ENCODE measurements at places on chromosomes 4 and X.

GRCh38 chr4:74504212-74504611, 59.3 kb downstream of the AREG start:
- DNase-seq = no peak

DNA sequence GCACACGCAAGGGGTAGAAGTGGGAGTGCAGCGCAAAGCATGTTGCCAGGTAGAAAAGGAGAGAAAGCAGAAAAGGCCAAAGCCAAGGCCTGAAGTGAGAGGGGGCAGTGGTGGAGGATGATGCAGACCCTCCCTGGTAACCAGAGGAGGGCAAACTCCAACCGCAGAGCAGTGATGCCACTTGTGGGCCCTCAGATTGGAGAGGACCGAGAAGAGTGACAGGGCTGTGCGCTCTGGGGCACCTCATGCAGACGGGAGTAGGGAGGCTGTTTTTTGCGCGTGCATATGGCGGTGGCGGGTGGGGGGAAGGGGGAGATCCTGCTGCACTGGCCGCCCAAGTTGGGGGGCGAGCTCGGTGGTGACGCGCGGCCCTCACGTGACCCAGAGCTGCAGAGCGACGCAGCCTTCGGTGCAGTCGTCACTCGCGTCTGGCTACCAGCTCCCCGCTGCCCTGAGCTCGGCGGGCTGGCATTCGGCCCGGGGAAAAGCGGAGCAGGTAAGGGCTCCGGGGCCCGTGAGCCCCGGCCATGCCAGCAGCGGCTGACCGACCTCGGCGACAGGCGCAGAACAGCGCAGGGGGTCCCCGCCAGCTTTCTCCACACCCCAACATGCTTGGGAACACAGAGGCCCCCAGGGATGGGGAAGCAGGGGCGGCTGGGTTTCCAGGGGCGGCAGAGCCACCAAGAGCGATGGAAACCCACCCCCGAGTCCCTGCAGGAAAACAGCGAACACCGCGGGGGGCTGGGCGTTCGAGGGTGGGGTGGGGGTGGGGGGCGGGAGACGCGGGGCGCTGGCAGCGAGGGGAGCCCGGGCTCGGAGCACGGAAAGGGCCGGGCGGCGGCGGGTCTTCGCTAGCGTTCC, at the start of gene BEX3:
BEX3 (plus strand) TSS at position 421 of the 861 bp plus-strand sequence. CDS start 984 bp downstream, outside the sequence.
- DNase-seq = peak; percentile 12

- DNase-seq = no peak
These were observed 39.7 kb upstream of the SHOX start for GRCh38 chrX:590693-591404.

DNA sequence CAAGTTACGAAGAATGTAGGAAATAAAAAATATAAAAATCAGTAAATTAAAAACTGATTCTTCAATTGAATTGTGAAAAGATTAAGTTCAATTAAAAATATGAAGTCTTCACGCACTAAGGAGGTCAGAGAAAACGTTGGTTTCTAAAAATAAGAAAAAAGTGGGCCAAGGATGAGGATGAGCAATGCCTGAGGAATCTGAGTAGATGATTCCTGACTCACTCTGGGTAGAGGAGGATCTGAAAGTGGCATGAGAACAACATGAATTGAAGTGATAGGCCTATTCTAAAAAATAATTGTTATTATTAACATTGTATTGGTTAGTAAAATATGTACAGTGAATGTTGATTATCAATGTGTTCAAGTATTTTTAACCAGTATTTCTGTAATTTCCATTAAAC, 444.2 kb downstream of the GRIA2 start:
- DNase-seq = no peak

DNA sequence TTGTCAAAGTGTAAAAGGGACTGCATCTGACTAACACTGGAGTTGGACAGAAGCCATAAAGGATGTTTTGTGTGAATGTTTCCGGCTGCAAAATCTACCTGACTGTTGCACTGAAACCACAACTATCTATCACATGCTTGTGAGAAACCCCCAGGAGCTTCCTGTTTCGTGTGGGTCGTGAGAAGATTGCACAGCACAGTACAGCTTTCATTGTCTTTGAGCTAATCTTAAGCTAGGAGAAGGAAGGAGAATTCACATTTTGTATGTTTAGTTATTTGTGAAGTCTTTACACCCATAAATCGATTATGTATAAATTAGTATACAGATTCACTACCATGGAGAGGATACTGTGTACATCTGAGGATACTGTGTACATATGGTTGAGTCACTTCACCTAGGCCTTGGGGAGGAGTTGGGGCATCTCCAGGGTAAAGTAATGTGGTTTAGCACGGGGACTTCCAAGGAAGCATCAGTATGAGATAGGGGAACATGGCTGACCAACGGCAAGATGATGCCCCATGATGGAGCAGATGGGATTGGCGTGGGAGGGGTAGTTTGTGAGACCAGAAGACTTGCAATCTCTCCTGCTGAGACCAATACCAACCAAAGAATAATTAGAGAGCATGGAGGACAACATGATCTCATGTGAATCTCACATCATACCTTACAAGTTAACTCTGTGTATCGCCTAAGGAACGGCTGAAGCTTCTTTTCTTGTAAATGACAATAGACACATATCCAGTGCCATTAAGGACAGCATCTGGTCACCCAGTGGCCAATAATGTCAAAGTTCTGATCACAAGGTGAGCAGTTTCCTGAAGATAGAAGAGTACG, 43.1 kb upstream of the FAM9C start:
- DNase-seq = peak; percentile 89

- DNase-seq = peak; percentile 66
These were observed 10.2 kb downstream of the HNRNPH2 start for GRCh38 chrX:101417981-101418841.

DNA sequence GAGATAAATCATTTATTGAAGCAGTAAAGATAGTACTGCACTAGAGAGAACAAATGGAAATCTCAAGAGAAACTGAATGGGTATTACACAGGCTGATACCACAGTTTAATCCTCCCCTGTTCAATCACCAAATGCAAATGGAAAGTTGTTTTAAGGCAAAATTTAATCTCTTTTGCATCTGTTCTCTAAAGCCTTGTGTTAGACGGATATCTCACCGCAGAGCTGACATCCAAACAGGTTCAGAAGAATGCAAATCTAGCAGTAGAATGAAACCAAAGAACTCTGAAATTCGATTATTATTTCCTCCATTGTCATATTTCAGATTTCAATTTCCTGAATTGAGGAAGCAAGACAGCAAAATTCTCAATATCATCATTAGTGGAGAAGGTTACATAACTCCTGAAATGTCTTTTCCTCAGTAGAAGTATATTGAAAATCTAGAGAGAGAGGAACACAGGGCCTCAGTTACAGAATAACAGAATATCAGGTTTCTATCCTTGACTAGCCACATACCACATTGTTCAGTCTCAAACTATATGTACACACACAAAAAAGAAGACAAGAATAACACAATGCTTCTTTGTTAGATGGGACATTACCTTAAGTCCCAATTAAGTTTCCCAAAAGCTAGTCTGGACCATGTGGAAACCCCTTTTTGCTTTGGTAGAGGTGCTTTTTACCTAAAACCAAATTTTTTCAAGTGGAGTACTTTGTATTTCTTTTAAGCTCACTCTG, 94.1 kb upstream of the BANK1 start:
- no peak for DNase-seq

DNA sequence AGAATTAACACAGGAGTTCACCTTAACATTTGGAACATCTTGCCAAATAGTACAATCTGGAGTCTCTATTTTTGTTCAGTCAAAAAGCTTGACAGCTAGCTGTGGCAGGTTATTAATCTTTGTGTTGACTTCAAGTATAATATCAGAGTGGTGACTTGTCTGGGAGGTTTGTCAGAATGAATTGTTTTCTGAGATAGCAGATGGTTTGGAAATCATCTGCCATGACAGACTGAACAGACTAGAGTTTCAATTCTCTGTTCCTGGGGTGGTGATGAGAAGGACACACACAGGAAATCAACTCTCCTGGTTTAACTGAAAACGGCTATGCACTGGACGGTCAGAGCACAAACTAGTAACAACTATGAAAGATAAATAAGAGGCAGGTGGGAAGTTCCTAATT, 203.3 kb upstream of the EMCN start:
- no peak for DNase-seq

DNA sequence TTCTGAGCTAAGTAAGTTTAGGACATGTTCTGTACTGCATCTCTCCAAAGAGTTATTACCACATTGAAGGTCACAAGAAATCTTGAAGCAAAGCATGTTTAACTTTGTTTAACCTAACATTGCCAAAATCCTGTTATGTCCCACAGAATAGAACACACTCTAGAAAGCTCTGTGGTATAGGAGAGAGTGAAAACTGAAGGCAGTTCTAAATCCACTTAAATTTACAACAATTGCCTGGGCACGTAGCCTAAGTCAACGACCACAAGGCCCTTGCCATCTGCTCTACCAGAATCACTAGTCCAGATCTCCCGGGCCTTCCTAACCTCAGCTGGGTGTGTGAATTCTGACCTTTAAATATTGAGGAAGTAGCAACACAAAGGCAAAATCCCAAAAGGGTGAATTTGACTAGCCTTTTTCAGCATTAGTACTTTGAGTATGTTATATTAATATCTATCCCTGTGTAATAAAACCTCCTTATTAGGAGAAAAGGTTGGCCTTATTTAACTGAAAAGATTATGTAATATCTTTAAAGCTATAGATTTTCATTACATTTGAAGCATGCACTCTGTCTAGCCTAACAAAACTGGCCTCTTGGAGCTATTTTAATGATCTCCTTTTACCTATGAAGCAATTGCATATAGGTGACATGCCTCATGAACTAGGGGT, 4.5 kb upstream of the MAML3 start:
- no peak for DNase-seq

DNA sequence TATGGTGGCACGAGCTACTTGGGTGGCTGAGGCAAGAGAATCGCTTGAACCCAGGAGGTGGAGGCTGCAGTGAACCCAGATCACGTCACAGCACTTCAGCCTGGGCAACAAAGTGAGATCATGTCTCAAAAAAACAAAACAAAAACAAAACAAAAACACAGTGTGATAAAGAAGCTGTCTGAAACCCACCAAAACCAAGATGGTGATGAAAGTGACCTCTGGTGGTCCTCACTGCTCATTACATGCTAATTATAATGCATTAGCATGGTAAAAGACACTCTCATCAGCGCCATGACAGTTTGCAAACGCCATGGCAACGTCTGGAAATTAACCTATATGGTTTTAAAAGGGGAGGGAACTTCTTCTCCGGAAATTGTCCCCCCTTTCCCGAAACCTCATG, 29.4 kb upstream of the OPHN1 start:
- peak; percentile 46 for DNase-seq

DNA sequence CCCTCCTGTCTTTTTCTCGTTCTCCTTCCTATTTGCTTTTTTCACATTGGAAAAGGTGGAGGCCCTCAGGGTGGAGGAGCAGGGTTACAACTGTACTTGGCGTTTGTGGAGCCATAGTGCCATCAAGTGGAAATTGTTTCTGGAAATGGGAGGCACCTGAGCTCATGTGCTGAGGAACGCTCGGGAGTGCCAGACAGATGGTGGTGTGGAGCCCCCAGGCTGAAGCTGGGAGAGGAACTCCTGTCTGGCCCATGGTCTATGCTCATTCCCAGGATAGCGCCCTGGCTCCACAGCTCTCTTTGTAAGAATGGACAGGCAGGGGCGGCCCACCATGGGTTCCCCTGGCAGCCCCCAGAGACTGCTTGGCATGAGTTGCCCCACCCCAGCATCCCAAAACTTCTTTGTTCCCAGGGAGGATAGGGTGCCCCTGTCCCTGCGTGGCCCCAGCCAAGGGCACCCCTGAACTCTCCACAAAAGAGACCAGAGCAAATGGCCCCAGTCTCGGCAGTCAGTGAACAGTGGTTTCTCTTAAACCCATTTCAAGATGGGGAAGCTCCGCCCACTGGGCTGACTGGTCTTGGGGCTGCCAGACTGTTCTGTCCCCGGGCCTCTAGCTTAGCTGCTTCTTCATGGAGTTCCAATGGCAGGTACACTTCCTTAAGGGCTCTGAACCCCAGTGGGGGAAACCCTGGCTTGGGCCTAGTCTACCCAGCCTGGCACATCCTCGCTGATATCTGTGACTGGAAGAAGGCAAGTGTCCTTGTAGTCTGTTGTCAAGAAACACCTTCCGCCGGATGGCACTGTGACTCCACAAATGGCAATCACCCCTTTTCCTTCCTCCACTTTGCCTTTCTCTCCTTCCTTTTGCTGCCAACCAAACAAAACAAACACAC, 70.1 kb downstream of the NBDY start:
- no peak for DNase-seq

DNA sequence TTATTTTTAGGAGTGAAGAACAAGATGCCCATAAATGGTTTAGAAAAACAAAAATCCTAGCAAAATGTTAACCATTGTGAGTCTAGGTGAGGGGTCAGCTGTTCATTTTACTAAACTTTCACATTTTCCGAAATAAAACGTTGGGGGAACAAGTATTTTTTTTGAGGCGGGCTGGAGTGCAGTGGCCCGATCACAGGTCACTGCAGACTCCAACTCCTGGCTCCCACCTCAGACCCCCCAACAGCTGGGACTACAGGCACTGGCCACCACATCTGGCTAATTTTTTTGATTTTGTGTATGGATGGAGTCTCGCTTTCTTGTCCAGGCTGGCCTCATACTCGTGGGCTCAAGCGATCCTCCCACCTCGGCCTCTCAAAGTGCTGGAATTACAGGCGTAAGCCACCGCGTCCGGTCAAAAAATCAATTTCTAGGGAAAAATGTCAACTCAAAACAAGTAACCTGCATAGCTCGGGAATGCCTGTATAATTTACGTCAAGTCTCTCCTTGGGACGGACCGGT, 742 bp upstream of the TAF1 start:
- no peak for DNase-seq

GRCh38 chr4:86657910-86658309, 63.8 kb downstream of the PTPN13 start:
- DNase-seq = no peak

- no peak for DNase-seq
These were observed 88.2 kb downstream of the AWAT2 start for GRCh38 chrX:69961365-69962072.

DNA sequence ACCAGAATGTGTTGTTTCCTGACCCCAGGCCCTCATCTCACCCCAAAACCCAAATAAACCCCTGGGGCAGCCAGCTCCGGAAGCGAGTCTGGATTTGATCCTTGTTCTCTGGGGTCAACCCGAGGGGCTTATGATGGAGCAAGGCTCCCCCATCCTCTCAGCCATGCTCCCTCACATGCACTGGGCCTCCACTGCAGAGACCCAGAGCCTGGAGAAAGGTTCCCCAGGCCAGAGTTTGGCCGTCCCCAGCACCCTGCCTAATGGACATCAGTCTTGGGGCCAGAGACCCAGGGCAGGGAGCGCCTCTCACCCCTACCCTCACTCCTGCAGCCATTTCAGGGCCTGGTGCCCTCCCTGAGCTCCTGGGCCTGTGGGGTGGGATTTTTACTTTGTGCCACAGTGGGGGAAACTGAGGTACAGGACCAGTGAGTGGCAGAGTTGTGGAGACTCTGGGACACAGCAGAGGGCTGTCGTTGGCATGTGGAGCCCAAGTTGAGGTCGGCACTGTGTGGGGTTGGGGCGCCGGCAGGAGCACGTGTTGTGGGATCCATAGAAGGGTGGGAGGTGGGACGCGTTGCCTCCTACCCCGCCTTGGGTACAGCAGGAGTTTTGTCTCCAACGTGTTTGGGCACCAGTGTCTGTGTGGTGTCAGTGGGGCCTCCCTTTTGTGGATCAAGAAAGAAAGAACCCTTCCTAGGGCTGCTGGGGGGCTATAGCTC, 3.6 kb downstream of the FGFR3 start:
- no peak for DNase-seq
